Activated T-cell treated with anti-CD3 and anti-CD28 coated beads for 1 hour (primary cell): ENCODE measurements at places on chromosomes 13 and 19.

GRCh38 chr13:31875134-31875533, 135.8 kb downstream of the RXFP2 start:
- no peak for DNase-seq

DNA sequence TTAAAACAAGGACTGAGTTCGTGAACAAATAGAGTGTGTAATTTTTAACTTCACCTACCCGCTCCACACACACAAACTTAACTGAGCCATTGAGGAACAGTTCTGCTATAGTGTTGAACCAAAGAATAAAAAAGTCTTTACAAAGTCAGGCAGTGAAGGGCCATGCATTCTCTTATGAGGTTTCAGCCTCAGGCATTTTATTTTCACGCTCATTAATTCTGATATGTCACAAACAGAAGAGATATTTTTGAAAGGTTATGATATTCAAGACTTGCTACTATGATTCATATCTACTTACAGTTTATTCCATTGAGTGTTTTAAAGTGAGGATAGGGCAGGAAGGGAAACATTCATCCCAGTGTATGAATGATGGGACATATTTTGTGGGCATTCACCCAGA, 282.2 kb downstream of the SLITRK5 start:
- DNase-seq = no peak

- DNase-seq = no peak
Observed at GRCh38 chr13:42218576-42218975, 53.4 kb upstream of the AKAP11 start.

DNA sequence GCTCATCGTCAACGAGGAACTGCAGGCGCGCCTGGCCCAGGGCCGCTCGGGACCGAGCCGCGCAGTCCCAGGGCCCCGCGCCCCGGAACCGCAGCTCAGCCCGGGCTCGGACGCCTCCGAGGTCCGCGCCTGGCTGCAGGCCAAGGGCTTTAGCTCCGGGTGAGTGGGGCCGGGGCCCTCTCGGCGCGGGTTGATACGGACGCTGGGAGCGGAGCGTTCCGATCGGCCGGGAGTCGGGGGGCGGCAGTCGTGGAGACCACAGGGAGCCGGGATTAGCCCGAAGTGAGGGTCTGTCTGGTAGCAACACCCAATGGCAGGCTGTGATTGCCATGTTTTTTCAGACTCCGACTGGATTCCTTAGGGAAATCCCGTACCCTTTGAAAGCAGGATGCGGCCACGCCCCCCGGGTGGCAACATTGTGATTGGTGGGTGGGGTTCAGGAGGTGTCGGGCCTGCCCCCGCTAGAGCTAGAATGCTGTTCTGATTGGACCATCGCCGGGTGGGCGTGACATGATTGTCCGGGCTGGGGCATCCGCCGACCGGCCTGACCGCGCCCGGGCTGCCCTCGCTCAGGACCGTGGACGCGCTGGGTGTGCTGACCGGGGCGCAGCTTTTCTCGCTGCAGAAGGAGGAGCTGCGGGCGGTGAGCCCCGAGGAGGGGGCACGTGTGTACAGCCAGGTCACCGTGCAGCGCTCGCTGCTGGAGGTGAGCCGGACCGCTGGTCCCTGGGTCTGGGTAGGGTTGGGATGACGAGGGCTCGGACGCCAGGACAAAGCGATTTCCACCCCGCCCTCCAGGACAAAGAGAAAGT, 11.3 kb downstream of the EPS8L1 start:
- DNase-seq = peak; percentile 37

DNA sequence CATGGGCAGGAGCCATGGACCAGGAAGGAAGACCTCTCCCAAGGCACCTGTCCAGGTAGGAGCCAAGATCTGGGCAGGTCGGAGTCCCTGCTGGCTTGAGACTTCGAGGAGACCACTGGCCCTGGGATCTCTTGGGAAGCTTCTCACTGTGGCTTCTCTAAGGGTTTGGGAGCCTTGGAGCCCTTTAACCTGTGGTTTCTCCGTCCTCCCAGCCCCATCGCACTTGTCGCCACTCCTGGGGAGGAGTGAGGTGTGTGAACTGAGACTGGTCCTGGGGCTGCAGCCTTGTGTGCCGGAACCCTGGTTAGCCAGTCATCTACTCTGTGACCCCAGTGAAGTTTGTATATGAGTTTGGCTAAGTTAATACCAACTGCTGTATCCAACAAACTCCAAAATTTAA, 8.2 kb downstream of the ZNF805 start:
- DNase-seq = no peak
